ENCODE measurements at places on chromosomes 3 and 15.

DNA sequence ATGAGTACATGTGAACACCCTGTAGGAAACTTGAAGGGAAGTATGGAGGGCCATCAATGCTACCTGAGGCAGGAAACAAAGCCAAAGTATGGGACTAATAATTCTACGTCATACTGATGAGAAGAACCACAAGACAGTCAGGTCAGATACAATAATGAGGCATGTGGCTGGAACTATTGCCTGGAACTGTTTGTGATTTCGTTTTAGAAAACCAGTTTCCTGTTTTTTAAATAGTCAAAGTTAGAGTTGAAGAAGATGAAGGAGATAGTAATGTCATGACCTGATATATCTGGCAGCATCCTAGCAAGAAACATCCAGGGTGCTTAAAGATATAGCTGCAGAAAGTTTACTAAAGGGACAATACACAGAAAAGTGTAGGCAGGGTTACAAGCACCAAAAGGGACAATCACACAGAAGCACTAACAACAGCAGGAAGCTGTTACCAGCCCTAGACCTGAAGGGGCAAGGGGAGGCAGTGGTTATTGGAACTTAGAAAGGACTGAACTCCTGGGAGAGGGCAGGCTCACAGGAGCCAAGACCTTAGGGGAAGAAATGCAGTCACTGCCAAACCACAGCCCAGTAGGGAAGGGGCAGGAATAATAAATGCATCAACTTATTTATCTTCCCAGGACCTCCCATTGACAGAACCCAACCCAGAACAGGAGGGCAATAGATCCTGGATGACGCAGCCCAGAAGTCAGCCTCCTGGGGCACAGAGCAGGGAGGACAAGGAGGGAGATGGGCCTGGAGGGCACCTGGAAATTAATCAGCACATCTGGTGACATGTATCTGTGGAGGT is 302.1 kb upstream of the STT3B start:
- DNase-seq, result no peak

DNA sequence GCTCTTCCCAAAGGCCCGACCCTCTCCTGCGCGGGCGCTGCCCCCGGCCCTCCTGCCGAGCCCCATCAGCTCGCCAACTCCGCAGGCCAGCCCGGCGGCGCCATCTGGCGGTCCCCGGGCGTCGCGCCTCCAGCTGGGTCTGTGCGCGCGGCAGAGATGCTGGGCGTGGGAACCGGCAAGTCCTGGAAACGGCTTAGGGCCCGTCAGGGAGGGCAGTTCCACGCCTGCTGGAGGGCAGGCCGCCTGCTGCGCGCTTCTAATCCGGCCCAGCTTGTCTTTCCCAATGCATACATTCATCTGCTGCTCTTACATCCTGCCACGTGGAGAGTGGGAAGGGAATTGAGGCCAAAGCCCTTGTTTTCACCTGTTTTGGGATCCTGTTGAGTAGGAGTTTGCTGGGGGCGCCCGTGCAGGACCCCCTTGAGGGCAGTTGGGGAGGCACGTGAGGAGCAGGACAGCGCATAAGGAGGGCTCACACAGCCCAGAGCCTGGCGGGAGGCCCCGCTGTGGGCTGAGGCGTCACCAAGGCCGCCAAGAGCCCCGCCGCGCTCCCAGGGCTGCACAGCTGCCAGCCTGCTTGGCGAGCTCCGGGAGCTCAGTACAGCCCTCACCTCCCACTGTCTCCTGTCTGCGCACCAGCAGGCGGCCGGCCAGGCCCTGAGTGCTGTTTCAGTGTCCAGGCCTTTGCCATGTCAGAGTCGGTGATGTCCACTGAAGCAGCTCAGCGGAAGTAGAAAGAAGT is 165.6 kb downstream of the NSMCE3 start:
- DNase-seq, result peak; percentile 93

GRCh38 chr3:49135499-49135898 is 2.6 kb upstream of the LAMB2 start:
- DNase-seq, result no peak

- no peak for DNase-seq
Observed at GRCh38 chr3:197064771-197065170, 35.2 kb upstream of the MELTF start.

- DNase-seq, result no peak
Observed at GRCh38 chr3:101995371-101996046, 146.2 kb downstream of the NFKBIZ start.

DNA sequence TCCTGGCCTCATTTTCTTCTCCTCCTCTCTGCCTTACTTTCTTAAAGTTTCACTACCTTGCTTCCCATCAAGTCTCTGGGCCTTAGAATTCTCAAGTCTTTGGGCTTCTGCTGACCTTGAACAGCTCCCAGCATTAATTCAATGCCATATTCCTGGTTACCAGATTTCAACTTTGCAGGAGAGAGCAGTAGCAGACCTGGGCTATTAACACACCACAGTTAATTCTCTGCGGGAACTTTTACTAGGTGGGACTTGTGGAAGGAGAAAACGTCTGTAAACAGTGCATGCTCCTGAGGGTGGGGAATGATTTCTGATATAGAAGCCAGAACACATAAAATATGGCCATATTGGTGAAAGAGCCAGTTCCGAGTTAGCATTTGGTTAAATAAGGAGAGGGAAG is 214.6 kb downstream of the MEIS2 start:
- no peak for DNase-seq

GRCh38 chr3:90056281-90057032 is 949.0 kb downstream of the EPHA3 start:
- no peak for DNase-seq

GRCh38 chr3:178289544-178290160 is 246.6 kb upstream of the KCNMB2 start:
- DNase-seq, result no peak

Data from endothelial cell (in vitro differentiated cells).